Activated naive CD4-positive, alpha-beta T cell treated with anti-CD3 and anti-CD28 coated beads, Interleukin-2, amount 50 U/mL, for 72 hours (primary cell): ENCODE measurements at places on chromosomes 4 and X. TPM values are rescaled to one million over a fixed set of nuclear protein-coding genes. Genes with fewer than 3 reads are reported as not detected.

DNA sequence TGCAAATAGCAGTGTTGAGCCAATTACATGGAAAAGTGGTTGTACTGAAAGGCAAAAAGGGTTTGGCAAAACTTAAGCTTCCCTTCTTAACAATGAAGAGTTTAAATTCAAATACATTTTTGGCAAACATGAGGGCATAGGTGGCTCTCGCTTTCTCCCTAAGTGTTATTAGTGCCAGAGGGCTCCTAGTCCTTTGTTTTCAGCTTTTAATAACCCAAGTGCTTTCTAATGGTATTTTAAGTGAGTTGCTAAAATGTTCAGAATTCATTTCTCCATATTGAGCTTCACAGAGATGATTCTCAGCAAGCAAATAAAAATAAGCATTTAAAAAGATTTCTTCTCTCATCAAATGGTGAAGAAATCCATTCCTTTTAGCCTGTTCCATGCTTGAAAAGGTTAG, 123.7 kb downstream of the HS6ST2 start:
- DNase-seq, result no peak

Gene CABS1
- not detected for total RNA-seq

DNA sequence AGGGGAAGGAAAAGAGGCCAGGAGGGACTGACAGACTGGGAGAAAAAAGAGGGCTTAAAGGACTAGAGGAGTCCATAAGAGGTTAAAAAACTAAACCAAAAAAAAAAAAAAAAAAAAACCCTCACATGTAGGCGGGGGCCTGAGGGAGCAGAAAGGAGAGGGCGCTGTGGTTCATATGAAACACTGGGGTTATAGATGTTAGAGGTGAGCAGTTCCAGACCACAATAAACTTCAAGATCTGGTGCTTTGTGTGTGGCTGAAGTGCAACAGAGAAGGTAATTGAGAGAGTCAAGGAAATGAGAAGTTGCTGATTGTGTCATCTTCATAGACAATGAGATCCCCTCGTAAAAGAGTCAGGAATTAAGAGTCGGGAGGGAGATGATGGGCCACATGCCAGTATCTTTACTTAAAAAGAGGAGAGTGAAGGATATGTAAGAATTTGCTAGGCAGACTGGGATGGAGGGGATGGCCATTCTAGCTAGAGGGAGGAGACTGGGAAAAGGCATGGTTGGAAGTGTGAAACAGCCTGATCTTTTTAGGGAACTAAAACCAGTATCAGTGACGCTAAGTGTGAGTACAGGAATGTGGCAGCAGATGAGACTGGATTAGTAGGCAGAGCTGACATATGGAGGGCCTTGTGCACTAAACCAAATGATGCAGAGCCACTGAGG, 18.4 kb upstream of the OGT start:
- DNase-seq, result no peak

- DNase-seq, result no peak
Measured at GRCh38 chrX:26871967-26872366, 591.2 kb downstream of the PPP4R3C start.

Gene KDM6A
- total RNA-seq, result 20.1 TPM

Gene VEGFC
- not detected for total RNA-seq

GRCh38 chr4:72326692-72327632, 242.1 kb downstream of the ADAMTS3 start:
- no peak for DNase-seq

Gene CFAP299
- total RNA-seq, result not detected
